Urinary bladder (tissue), 4 donors: ENCODE measurements at places on chromosomes 2 and 18. TPM values are rescaled to one million over a fixed set of nuclear protein-coding genes. Genes with fewer than 3 reads are reported as not detected.

- DNase-seq = no peak
Observed at GRCh38 chr2:74020702-74021406, 36.1 kb downstream of the TET3 start.

- DNase-seq = no peak
Observed at GRCh38 chr18:23331091-23331920, 121.8 kb upstream of the RIOK3 start.

Gene MYO3B
- 0.44 TPM for polyA plus RNA-seq

DNA sequence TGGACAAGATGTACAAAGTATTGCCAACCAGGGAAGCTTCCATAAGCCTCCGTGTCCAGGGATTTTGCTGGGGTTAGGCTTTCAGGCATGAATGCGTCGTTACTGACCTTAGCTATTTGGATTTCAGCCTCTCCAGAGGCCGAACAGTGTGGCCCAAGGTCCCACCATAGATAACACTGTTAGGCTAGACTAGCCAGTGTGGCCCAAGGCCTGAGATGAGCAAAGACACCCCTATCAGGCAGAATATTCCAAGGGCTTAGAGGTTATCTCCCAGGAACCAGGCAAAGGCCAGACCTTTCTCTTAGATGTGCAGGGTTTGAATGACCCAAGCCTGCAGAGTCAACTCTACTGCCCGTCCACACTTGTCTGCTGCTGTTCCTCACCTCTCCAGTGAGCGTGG lies 131.7 kb upstream of the NDUFV2 start:
- DNase-seq = no peak

DNA sequence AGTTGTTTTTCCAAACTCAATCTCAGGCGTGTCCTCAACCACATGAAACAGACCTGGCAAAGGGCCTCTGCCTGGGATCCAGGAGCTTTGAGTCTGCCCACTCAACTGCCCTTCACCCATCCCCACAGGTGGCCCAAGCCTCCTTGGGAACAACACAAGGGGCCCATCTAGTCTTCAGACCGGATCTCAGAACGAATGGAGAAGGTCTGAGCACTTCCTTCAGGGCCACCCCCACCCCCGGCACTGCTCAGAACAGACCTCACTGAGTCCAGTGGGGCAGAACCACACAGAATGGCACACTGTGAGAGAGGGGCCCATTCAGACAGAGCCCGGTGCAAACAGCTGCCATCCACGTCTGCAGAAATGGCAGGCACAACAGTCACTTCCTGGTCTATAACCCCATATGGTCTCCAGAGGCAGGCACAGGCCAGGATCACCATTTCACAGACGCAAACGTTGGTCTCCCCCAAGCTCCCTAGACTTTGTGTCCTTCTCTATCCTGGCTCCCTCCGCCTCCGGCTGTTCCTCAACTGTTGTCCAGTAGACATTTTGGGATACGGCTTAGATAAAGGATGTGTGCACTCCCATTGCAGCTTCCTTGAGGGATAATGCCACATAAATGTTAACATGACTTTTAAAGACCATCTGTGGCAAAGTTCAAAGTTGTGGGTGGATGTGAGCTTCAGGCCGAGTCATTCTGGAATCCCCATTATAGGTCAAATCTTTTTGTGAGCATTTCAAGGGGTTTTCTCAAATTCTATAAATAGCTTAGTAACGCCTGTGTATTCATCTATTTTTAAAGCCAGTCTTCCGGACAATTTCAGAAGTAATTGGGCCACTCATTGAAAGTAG lies 149.7 kb downstream of the SMAD7 start:
- DNase-seq = no peak

Gene UCN
- polyA plus RNA-seq = 1.5 TPM

DNA sequence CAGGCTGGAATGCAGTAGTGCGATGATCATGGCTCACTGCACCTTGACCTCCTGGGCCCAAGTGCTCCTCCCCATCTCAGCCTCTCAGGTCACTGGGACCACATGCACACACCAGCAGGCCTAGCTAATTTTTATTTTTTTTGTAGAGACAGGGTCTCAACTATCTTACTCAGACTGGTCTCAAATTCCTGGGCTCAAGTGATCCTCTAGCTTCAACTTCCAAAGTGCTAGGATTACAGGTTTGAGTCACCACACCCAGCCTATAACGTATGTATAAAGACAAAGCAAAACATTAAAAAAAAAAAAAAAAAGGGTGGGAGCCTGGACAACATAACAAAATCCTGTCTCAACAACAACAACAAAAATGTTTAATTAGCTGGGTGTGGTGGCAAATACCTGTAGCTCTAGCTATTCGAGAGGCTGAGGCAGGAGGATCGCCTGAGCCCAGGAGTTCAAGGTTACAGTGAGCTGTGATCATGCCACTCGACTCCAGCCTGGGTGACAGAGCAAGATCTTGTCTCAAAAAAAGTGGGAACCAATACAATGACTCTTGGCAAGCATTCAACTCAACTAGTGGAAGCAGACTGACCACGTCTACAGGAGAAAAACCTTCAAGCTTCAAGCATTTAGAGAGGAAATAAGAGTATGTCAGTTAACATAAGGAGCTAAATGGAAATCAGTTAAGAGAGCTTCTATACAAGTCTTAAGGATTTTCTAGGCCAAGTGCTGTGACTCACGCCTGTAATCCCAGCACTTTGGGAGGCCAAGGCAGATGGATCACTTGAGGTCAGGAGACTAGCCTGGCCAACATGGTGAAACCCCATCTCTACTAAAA lies 2.6 kb downstream of the GTF3C2 start:
- DNase-seq = no peak

Gene UGT1A8
- polyA plus RNA-seq = 0.56 TPM

Gene CERKL
- not detected for polyA plus RNA-seq

GRCh38 chr18:74775239-74775638 lies 177.6 kb downstream of the ZNF407 start:
- DNase-seq = no peak

- no peak for DNase-seq
Observed at GRCh38 chr18:48533340-48534070, 5.3 kb upstream of the CTIF start.

GRCh38 chr2:20544153-20544747 lies 97.4 kb downstream of the RHOB start:
- DNase-seq = no peak

- no peak for DNase-seq
Observed at GRCh38 chr2:12714391-12715221, 2.1 kb upstream of the TRIB2 start.

- DNase-seq = no peak
Observed at GRCh38 chr2:68936889-68937288, 15.8 kb downstream of the GKN2 start.

Gene CRYBA2
- polyA plus RNA-seq = not detected

Gene NT5C1B
- polyA plus RNA-seq = 0.04 TPM

DNA sequence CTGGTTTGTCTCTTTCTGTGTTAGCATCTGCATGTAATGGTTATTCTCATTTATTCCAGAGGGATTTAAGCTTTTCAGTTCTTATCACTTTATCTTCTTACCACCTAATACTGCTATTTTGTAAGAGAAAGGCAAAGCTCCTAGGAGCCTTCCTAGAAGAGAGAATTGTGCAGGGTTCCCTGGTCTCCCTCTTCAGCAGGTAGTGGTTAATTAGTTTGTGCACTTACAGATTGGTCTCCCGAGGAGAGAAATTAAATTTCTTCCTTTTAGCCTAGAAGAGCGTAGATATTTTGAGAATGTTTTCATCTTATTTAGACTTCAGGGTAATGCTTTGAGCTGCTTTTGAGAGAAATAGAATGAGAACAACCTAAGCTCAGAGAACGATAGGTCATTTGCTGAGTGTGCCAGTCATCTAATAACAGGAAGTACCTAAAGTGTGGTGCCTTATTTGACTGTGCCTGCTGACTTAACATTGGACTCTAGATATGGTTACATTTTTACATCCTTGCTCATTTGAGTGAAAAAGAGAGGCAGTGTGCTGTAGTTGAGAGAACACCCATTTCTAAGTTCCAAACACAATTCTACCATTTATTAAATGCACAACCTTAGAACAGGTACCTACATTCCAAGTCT lies 651.4 kb downstream of the STK39 start:
- DNase-seq = no peak

GRCh38 chr2:102025583-102026267 lies 34.0 kb downstream of the IL1R2 start:
- no peak for DNase-seq

DNA sequence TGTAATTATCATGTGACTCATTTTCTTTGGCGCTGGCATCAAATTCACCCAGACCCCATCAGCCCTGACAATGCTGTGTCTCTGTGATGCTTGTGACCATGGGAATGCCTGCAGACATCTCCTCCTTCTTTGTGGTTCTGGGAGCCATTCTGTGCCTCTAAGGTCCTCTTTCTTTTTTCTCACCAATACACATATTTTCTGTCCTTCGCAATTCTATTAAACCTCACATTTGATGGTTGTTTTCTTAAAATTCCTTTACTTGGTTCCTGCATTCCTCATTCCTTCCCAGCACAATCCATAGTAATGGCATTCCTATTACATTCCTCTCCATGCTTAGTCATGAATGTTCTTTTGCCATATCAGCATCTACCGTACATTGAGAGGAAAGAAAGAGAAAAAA lies 375.3 kb downstream of the PIK3C3 start:
- DNase-seq = no peak

Gene KCMF1
- polyA plus RNA-seq = 42.7 TPM

- no peak for DNase-seq
Observed at GRCh38 chr18:51767293-51767692, 569.8 kb upstream of the MEX3C start.

- DNase-seq = no peak
Observed at GRCh38 chr2:199144036-199144435, 313.7 kb downstream of the SATB2 start.

- DNase-seq = no peak
Observed at GRCh38 chr2:227295806-227296205, 29.2 kb upstream of the MFF start.

Gene ABCB11
- 0.04 TPM for polyA plus RNA-seq

DNA sequence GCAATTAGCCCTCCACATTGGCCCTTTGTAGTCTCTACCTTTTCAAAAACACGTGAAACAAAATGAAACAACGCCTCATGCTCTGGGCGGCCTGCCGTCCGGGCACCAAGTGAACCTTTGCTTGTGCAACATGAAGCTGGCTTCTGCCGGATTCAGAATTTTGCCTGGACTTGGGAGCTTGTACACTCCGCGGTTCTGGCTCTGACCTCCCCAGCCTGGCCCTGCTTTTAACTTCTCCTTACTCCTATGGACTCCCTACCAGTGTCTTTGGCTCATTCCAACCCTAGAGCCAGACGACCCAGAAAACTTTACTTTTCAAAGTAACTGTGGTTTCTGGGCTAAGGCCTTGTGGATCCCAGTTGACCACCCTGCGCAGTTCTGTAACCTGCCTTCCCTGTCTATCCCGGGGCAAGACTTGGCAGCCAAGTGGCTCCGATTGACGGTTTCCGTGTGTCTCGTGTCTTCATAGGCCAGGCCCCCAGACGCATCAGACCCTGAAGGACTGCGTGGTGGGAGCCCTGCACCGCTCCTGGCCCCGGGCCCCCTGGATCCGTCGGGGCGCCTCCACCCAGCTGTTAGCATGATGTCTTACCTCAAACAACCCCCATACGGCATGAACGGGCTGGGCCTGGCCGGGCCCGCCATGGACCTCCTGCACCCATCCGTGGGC lies 1.9 kb downstream of the OTX1 start:
- no peak for DNase-seq

DNA sequence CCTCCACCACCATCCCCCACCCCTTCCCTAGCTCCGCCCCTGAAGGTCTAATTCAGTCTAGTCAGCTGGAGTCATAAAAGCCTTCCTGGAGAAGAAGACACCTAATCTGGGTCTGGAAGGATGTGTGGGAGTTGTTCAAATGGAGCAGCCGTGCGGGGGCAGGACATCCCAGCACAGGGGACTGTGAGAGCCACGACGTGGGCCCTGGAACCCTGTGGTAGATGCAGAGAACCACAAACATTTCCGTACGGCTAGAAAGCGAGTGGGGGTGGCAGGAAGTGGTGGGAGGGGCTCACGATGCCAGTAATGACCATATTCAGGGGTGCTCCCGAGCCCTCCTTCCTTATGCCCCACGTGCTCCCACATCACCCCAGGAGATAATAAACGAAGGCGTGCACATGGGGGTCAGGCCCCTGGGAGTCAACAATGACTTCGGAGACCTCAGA lies 20.9 kb upstream of the COL6A3 start:
- no peak for DNase-seq

Gene IL36A
- polyA plus RNA-seq = not detected

DNA sequence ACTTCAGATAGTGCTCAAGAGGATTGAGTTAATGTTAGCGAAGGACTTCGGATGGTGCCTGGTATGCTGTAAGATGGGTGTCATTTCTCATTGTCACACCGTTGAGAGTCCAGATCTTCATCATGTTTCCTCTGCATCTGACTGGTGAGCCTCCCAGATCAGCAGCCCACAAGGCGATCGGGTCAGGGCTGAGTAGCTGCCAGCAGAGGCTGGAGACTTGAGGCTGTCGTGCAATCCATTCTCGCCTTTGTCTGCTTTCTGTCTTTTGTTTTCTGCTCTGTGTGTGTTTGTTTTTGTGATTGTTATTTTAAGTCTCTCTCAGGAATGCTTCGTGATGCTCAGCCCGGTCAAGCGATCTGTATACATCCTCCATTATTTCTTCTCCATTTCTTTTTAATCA lies 95.8 kb downstream of the TGOLN2 start:
- no peak for DNase-seq

Gene DYSF
- polyA plus RNA-seq = 22.9 TPM

DNA sequence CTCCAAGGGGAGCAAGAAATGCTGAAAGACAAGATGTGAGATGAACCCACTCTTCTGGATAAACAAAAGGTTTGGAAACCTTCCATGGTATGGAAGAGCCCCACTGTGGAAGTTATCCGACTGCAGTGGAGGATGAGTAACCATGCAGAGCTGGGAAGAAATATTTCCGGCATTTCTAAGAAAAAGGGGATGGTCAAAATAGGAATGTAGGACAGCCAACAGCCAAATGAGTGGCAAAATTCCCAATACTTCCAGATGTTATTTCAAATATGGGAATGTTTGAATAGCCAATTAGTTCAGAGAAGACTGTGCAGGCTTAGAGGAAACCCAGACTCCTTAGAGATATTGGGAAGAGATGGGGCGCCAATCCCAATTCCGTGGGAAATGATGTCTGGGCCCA lies 246.8 kb downstream of the RAD51AP2 start:
- no peak for DNase-seq

- no peak for DNase-seq
Observed at GRCh38 chr2:232831496-232831895, 38.6 kb upstream of the SNORC start.

Gene UGT1A3
- polyA plus RNA-seq = 0.14 TPM

GRCh38 chr2:182668671-182669070 lies 47.4 kb upstream of the DNAJC10 start:
- no peak for DNase-seq

Gene ADGRF3
- 0.08 TPM for polyA plus RNA-seq

DNA sequence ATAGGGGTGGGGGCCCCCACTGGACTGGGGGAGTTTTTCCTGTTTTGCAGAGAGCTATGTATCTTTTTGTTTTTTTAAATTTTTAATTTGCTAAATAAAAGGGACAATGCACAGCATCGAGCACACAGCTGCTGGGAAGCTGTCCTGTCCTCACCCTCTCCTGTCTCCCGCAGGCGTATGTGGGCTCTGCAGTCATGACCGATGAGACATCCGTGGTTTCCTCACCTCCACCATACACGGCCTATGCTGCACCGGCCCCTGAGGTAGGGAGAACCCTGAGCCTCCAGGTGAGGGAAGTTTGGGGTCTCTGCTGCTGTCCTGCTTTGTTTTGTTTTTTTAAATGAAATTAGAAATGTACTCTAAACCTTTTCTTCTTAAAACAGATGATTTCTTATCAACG lies 27.6 kb downstream of the PLEKHB2 start:
- DNase-seq = no peak

GRCh38 chr2:102080451-102081242 lies 61.9 kb upstream of the IL1R1 start:
- no peak for DNase-seq

Gene AQP12B
- not detected for polyA plus RNA-seq

Gene CFC1B
- not detected for polyA plus RNA-seq
